NCI-H1105 (cell line): ENCODE measurements at places on chromosomes 11 and 22.

DNA sequence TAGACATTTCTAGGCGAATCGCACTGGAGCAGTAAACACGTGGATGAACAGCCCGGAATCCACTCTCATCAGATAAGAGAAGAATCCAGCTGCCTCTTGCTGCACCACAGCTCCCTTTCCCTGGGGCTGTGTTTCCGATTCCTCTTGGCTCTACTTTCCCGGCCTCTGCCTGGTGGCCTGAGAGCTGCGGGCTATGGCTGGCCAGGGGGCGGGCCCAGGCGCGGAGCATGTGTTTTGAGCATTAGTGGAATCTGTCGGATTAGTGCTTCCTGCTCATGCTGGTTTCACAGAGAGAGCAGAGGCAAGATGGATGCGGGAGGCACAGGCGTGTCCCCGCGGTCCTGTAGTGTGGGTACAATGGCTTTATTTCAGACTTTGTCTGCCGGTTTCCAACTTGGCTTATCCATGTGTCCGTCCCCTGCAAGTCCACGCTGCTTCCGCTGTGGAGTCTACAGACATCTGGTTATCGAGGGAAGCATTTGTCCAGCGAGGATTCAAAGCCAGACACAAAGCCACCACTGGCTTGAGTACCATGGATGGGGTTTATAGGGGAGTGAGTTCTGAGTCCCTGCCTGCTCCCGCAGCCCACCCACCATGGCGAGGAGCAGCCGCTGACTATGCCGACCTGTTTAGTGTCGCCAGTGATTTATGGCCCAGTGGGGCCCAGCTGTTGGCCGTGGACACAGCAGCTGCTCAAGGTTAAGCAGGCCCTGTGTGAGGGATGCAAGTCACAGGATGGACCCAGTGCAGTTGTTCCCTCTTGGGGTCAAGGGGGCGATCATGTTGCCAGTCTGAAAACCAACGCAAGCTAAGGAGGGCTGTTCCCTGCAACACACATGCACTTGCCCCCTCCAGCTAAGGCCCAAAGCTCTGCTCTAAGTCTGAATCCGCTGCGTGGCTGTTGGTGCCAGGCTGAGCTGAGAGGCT is 43.3 kb upstream of the EP300 start:
- DNase-seq, result no peak

DNA sequence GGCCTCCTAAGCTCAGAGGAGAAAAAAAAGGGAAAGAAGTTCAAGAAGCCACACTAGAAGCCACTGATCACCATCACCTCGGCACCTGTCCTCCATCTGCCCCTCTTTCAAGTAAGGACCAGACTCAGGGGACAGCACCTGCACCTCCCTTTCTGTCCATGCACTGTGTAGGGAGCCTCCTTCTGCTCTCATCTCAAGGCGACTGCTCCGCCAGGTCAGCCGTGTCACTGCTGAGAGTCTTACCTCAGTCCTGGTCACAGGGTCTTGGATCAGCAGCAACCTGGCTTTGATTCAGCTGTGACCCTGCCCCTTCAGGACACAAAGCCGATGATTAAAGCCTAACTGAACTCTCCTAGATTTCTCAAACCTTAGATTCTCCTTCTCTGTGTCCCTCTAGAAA is 101.5 kb downstream of the ZNF280B start:
- no peak for DNase-seq

- no peak for DNase-seq
Measured at GRCh38 chr11:104275992-104276391, 112.0 kb upstream of the PDGFD start.

- no peak for DNase-seq
Measured at GRCh38 chr11:281486-282161, 3.4 kb downstream of the NLRP6 start.

GRCh38 chr11:101738452-101738851 is 154.6 kb upstream of the TRPC6 start:
- DNase-seq, result no peak

GRCh38 chr11:46498179-46498578 is 95.6 kb downstream of the AMBRA1 start:
- DNase-seq, result no peak

DNA sequence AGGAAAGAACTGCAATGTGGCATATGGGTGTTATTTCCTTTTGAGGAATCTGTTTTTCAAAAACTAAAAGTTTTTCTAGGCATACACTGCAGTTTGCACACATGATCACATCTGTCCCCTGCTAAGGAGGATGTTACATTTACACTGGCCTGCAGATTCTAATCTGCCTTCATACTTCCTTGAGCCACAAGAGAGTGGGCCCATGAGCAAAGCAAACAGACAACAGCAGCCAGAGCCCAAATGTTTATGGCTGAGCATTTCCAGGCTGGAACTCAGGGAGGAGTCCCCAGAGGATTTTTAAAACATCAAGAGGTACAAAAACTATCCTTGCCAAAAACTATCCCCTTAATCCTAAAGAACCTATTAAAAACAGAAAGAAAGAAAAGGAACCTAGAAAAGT is 117.2 kb upstream of the MTNR1B start:
- DNase-seq, result no peak

- no peak for DNase-seq
Measured at GRCh38 chr11:118224511-118225188, at the start of gene JAML. Gene JAML (minus strand): TSS chr11:118225011. CDS start chr11:118214866, 10,145 bp downstream.

- DNase-seq, result no peak
Measured at GRCh38 chr22:40544758-40545157, 91.8 kb downstream of the MRTFA start.

- DNase-seq, result no peak
Measured at GRCh38 chr11:26958702-26959049, 35.2 kb upstream of the FIBIN start.

DNA sequence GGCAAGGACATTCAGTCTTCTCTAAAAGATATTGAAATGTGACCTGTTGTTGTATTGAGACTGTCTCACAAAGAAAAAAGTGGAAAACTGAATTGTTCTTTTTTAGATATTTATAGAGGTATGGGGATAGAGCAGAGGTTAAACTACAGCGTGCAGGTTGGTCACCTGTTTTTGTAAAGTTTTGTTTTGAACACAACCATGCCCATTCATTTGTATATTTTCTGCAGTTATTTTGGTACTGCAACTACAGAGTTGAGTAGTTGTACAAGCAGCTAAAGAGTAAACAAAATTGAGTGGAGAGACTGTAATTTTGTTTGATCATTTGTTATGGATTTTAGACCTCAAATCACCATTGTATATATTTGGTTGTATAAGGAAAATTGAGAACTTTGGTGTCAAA is 11.3 kb downstream of the EED start:
- DNase-seq, result no peak

DNA sequence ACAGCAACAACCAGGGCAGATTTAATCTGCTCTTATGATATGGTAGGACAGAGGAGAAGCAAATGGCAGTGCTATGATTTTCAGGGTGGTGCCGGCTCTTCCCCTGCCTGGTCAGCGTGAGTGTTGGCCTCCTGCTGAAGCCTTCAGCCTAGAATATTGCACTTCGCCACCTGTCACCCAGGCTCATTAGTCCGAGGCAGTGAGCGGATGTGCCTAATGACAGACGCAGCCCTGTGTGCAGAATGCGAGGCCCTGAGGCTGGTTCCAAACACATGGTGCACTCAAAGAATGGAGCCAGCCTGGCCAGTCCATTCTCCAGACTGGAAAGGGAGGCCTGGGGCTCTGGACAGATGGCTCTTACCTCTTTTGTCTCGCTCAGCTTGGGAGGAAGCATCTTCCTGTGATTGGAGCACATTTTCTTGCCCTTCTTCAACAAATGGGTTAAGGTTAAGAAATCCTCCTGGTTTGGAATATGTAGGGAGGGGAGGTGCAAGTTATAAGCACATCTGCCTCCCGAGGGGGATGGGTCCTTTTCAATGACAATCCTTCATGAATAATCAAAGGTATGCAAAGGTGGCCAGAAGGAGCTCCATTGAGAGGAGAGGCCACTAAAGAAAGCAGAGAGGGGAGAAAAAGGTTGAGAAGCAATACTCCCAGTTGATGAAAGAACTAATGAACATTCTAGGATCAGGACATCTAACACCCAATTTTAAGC is 39.7 kb upstream of the GALNT18 start:
- DNase-seq, result no peak

DNA sequence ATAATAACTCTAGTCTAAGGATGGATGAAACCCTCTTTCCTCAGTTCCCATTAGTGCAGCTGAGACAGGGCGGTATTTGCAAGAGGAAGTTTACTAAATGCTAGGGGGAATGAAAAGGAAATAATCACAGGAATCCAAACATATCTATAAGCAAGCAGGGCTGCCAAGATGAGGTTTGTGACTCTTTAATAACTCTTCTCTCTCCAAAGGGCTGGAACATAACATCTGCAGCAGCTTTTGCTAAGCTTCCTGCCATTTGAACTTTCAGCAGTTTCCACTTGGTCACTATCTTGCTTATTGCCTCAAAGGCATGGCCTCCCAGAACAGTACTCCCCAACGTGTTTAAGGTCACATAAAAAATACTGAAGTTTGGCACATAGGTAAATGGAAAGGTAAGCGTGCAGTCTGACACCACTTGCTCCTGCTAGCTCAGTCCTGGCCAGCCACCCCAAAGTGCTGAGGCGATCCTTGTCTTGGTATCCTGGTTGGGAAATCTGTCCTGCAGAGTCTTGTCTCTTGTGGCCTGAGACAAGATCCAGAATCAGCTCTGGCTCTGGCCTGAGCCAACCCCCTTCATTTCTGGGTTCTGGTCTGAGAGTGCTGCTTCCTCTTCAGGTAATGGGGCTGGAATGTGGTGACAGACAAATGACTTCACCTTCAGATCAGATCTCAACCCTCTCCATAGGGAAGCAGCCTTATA is 81.8 kb downstream of the KCNC1 start:
- no peak for DNase-seq

GRCh38 chr22:48687606-48688005 is 1140.1 kb downstream of the BRD1 start:
- DNase-seq, result no peak
